Fibroblast of skin of abdomen (primary cell): ENCODE measurements at places on chromosomes 3 and 15.

- DNase-seq, result no peak
Observed at GRCh38 chr15:99593070-99593469, 27.3 kb downstream of the MEF2A start.

DNA sequence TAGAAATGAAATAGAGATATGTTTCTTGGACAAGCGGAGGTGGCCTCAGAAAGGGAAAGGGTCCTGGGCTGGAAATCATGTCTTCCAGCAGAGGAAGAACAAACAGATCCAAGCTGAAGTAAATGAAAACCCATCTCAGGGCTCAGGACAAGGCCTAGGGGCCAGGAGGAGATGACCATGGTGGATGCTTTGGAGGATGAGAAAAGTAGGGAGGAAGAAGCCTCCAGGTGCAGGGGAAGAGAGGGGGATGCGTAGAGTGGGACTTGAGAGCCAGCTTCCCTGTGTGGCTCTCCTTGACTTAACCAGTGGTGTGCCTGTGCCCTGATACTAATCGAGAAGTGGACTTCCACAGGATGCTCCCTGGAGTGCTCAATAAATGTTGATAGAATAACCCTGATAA is 203.2 kb downstream of the FAM43A start:
- no peak for DNase-seq

DNA sequence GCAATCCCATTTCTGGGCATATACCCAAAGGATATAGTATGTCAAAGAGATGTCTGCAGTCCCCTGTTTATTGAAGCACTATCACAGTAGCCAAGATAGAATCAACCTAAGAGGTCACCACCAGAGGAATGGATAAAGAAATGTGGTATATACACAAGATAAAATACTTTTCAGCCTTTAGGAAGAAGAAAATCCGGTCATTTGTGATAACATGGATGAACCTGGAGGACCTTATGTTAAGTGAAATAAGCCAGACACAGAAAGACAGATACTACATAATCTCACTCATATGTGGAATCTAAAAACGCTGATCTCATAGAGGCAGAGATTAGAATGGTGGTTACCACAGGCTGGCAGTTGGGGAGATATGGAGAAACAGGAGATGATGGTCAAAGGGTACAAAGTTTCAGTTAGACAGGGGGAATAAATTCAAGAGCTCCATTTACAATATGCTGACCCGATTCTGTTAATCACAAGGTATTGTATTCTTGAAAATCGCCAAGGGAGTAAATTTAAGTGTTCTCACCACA is 195.8 kb downstream of the MTHFS start:
- no peak for DNase-seq

DNA sequence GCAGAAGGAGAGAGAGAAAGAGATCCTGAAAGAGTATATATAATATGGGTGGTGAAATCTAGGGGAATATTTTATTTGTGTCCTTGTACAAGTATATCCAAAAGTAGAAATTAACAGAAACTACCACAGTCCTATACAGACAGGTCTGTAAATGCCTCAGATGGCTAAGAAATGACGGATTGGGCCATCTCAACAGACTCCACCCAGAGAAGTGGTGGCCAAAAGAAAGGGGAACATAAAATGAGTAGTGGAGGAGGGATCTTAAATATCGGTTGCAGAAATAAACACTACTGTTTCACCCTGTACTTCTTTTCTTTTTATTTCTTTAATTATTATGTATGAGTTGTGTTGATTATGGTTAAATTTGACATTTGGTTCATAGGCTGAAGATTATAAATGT is 47.7 kb downstream of the CCR3 start:
- no peak for DNase-seq

DNA sequence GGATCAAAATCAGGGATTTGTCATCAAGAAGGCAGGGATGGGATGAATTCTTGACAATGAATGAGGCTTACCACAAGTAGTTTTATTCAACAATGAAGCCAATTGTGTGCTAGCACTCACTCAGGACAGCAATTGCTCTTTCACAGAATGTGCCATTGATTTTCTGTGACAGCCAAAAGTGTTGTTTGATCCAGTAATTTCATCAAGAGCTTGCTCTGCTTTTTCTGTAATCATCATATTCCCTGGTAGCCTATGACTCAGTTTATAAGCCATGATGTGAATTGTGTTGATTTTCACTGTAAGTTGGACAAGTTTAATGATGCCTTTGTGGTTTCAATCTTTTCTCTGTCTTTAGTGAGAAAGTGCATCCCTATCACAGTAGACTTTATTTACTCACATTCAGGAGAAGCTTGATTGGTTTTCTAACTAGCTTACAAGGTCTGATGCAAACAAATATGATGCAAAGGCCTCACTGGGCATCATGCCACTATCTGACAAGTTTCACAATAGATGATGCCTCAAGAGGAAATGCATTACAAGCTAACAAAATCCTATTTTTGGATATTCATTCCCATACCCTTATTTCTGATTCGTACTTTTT is 13.6 kb upstream of the CSRNP1 start:
- peak; percentile 90 for DNase-seq

DNA sequence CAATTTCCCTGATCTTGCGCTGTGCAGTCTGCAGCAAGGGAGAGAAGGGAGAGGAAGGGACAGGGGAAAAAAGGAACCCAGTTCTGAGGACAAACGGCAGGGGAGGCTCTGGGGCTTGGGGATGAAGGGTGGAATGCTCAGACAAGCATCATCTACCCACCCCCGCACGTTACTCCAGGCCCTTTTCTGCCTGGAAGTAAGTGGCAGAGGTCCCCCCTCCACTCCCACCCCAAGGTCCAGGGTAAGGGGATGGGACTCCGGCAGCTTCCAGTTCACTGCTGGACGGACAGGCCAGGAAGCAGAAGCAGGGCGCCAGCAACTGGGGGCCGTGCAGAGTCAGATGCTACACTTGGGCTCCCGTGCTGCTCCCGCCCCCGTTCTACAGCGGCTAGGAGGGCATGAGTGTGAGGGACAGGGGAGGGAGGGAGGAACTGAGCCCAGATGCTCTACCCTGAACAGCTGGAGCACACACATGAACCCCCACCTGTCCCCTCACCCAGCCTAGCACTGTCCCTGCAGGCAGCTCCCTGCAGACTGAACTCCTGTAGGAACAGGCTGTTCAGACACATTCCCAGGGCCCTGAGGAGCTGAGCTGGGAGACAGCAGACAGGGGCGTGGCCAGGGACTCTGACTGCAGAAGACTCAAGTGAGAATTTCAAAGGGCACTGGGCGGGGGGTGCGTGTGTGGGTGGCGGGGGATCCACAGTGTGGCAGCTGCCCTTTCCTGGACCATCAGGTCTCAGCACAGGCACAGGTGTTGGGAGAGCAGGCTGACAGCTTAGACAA is 59.7 kb downstream of the SENP2 start:
- no peak for DNase-seq

DNA sequence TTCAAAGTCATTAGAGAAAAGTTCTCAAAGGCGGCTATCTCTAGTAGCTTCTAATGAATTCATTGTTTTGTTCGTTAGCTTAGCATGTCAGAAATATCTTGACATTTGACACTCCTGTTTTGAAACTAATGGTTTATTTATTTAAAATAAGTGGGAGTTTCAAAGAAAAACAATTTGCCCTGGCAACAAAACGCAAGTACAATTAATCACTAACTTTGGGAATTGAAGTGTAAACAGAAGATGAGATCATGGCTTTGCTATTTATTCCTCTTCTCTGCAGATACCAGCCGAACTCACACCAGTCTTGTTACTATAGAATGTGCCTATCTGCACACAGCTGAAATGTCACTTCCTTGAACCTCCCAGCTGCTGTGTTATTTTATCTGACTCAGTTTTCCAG is 27.5 kb downstream of the MASP1 start:
- peak; percentile 69 for DNase-seq

GRCh38 chr15:73048624-73049295 is 3.5 kb upstream of the NEO1 start:
- DNase-seq, result no peak

- no peak for DNase-seq
Observed at GRCh38 chr15:52466134-52466701, 62.5 kb downstream of the MYO5A start.

DNA sequence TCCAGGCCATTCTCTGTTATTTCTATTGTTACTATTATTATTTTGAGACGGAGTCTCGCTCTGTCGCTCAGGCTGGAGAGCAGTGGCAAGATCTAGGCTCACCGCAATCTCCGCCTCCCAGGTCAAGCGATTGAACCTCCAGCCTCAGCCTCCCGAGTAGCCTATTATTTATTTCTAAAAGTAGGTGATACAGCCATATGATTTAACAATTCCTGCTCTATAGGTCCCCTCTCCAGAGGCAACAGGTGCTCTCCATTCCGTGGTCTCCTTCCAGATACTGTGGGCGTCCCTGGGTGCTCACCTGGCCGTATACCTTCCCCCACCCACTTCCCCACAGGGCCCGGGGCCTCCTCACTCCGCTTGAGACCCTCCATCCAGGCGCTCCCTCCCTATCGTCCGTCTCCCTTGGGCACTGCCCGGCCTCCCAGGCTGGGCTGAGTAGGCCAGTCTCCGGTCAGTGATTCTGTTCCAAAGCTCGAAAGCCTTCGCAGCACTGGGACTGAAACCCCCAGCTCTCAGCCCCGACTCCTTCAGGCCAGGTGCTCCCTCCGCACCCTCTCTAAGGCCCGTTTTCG is 708 bp upstream of the PTPN23 start:
- DNase-seq, result no peak

DNA sequence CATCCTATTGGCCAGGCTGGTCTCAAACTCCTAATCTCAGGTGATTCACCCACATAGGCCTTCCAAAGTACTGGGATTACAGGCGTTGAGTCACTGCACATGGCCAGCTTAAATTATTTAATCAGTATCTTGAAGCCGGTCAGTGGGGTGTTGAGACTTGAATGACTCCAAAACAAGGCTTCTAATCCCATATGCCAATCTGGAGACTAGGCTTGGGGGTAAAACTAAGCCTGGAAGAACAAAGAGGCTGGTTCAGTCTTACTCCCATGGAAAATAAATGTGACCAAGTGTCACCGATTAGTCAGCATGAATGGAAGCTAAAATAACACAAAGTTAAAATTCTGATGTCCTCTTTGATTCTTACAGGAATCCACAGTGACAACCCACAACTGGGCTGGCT is 509.1 kb downstream of the FOXP1 start:
- DNase-seq, result no peak

DNA sequence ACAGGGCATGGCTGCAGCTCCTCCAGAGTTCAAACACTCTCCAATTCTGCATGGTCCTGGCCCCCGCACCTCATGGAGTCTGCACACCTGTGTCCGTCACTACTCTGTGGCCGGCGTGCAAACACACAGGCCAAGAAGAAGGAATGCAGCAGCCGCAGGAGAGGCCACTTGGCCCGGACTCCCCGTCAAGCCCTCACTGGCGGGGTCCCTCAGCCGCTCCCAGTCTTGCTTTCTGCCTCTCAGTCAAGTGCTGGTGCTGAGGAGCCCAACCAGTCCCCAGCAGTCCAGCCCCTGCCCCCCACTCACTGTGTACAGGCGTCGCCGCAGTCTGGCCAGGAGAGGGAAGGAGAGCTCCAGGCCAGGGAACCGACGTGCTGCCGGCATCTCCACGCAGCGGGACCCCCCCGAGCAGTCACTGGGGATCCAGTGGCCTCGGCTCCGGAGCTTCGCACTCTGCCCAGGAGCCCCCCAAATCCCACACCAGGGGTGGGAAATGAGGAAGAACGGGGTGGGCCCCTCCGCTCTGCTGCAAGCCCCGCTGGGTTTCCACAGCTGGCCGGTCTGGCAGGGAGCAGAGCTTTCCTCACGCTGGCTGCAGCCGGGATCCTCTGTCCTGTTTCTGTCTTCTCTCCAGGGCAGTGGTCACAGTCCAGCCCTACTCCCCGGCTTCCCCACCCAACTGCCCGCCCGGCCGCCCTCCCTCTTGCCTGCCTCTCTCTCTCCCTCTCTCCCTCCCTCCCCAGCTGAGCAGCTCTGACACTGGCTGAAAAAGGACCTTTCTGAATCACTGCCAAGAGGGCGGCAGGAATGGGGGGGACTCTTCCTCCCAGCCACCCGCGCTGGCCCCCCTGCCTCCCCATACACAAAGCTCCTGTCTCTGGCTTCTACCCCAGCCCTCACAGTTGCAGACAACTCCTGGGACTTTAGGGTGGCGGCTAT is 16.0 kb downstream of the TNK2 start:
- peak; percentile 77 for DNase-seq

GRCh38 chr15:34620814-34621213 is 37.4 kb upstream of the GOLGA8B start:
- DNase-seq, result no peak

DNA sequence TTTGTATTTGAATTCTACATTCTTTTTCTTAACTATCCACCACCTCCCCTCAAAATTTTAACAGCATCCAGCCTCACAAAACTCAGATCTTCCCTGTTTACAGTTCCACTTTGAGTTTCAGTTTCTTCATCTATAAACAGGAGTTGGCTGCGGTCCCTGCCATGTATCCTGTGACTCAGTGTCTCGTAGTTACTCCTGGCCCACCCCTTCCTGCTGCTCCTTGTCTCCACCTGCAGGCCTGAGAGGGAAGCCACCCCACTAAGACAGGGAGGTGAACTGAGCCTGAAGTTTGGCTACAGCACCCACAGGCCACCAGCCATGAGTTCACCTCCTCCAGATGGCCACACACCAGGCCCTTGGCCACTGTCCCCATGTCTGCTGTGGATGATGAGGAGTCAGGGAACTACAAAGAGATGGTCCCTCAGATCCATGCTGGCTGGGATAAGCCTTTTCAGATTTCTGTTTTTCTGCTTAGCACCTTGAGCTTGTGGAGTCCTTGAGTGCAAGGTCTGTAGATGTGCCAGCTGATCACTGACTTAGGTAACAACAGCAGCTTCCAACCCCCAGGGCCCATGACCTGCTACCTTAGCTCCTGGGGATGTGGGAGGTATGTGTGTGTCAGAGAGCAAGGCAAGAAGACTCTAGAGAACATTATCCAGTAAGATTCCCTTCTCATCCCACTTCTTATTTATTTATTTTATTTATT is 37.5 kb downstream of the CD86 start:
- DNase-seq, result peak; percentile 4

- DNase-seq, result peak; percentile 85
Observed at GRCh38 chr3:9864200-9864927, 15.7 kb downstream of the CIDEC start.

DNA sequence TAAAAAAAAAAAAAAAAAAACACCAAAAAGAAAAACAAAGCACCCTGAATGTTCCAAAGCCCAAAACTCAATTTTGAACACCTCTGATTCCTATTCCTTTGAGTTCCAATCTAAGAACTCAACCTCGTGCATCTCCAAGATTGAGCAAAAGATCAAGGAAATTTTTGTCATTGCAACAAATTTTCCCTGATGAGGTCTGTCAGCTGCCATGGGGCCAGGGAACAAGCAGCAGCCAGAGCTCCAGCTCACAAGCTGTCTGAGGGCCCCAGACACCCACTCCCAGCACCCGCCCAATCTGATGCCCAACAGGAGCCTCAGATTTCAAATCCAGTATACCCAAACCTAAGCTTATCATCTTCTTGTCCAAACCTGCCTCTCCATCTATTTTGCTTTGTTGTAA is 87.6 kb upstream of the ACP3 start:
- no peak for DNase-seq

- DNase-seq, result peak; percentile 43
Observed at GRCh38 chr3:71389911-71390573, 193.5 kb downstream of the FOXP1 start.

DNA sequence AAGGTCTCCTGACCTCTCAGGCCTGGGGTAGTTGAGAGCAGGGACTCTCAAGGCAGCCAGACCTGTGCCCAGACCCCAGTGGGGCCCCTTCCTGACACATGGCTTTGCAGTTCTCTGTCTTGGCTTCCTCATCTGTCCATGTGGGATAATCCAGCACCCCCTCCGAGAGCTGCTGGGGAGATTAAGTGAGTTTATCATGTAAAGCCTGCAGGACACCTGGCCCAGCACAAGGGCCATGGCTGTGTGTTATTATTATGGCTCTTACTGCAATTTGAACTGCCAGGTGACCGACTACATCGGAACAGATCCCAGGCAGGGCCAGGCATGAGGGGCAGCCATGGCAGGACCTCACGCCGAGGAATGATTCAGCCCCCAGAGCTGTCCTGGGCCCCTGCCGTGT is 12.6 kb downstream of the DUSP7 start:
- DNase-seq, result no peak
